ENCODE measurements at places on chromosomes 12 and 14. TPM values are rescaled to one million over a fixed set of nuclear protein-coding genes. Genes with fewer than 3 reads are reported as not detected.
A peak's percentile ranks its signal among the peaks of the same experiment; 100 is the strongest.

DNA sequence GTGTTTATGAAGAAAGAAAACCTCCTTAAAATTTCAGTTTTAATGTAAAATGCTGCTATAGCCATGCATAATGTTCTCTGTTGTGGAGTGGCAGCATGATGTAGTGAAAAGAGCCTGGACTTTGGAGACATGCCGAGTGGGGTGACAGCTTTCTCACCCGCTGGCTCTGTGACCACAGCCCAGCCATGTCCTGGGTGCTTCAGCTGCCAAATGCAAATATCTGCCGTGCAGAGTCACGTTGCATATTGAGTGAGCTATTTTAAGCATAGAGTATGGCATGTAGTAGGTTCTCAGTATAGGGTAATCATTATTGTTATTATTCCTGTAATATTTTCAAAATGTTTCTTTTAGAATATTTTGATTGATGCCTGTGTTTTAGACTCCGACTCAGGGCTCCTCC, 15.5 kb upstream of the TCTN2 start:
- peak; percentile 37 for DNase-seq

The USP44 gene
- 0.41 TPM for total RNA-seq

DNA sequence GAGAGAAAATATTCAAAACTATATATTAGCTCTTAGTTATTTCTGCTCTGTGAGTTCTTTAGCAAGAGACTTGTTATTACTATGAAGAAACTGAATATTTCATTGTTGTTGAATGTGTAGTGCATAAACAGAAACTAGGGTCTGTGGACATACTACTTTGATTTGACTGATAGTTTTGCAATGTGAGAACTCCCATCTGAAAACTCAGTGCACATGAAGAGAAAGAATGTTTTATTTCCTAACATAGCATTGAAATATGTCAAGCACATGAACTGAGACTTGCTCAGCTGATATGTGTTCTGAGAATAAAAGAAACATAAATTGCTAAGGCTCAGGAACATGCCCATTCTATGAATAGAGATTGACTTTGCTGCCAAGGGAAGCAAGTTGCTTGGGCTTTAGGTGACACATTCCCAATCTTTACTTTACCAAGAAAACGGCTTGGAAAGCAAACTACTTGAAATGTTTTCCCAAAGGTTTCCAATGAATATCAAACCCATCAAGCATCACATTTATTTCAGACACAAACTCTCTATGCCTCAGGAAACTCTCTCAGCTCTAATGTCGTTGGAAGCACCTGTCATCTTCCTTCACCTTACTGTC, 290.4 kb downstream of the SLC16A7 start:
- no peak for DNase-seq

DNA sequence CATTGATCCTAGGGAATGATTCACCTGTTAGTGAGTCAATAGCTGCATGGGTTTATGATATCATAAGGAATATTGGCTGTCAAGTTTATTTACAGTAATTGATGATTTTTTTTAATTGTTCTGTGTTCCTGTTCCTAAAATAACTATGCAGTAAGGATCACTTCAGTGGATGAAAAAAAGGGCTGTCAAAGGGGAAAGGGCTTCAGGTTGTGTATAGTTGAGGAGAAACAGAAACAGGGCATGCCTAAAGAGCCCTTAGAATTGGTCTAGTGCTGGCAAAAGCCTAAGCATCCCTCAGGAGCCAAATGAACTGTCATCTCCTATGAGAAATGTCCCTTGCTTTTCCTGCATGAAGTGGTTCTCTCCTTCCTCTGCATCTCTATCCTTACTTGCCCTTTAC, 444.9 kb downstream of the RMST start:
- no peak for DNase-seq

DNA sequence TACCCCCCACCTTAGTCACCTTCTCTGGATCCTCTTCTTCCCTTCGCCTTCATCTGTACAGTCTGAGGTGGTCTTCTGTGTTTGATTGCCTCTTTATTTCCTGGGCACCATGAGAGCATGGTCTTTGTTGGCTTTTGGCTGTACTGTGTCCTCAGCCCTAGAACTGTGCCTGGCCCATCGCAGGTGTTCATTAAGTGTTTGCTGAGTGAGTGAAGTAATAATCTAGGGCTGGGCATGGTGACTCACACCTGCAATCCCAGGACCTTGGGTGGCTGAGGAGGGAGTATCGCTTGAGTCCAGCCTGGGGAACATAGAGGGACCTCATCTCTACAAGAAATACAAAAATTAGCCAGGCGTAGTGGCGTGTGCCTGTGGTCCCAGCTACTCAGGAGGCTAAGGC, 13.9 kb downstream of the ALDH2 start:
- DNase-seq = peak; percentile 74

The EPS8 gene
- 178 TPM for total RNA-seq

DNA sequence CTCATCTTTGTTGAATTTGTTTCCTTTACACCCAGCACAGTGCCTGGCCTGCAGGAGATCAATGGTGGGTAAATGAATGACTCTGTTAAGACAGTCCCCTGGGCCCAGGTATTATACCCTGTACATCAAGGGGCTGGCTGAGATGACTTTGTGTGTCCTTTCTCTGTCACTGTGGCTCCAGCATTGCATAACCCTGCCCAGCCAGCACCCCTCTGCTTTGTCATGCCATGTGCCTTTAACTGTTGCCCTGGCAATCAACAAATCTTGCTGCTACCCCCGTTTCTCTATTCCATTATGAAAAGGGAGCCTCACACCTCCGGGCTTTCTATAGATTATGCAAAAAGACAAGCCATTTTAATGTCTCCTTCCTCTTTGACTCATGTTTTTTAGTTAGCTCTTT, 7.6 kb upstream of the FLVCR2 start:
- no peak for DNase-seq

GRCh38 chr12:43964961-43965360, 129.1 kb downstream of the TMEM117 start:
- no peak for DNase-seq

DNA sequence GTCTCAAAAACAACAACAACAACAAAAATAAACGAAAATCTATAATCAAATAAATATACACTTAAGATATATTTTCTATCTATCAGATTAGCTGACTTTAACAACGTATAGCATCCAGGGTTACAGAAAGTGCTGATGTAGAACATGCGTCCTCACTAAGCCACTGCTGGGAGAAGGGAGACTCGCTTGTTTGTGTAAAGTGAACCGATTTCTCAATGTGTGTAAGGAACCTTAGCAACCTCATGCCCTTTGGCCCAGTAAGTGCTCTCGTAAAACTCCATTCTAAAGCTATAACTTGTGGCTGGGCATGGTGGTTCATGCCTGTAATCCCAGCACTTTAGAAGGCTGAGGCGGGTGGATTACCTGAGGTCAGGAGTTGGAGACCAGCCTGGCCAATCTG, 23.8 kb downstream of the NFKBIA start:
- peak; percentile 78 for DNase-seq

The ANKRD33 gene
- total RNA-seq = not detected

- DNase-seq = no peak
These were observed 30.9 kb downstream of the TBC1D15 start for GRCh38 chr12:71870416-71870815.

GRCh38 chr14:105935384-105935783, 409.0 kb downstream of the TMEM121 start:
- no peak for DNase-seq

DNA sequence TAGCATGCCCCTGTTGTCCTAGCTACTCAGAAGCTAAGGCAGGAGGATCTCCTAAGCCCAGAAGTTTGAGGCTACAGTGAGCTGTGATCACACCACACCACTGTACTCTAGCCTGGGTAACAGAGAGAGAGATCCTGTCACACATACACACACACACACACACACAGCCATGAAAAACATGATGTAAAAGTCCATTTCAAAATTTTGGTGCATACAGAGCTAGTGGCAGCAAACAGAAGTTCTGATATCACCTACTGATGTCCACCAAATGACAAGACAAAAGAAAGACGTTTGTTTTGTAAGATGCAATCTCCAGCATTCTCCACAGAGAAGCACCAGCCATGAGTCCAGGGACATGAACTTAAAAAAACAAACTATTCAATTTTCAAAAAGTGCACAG, 15.9 kb downstream of the AREL1 start:
- DNase-seq = no peak
